ENCODE measurements at places on chromosomes 16 and 17.

DNA sequence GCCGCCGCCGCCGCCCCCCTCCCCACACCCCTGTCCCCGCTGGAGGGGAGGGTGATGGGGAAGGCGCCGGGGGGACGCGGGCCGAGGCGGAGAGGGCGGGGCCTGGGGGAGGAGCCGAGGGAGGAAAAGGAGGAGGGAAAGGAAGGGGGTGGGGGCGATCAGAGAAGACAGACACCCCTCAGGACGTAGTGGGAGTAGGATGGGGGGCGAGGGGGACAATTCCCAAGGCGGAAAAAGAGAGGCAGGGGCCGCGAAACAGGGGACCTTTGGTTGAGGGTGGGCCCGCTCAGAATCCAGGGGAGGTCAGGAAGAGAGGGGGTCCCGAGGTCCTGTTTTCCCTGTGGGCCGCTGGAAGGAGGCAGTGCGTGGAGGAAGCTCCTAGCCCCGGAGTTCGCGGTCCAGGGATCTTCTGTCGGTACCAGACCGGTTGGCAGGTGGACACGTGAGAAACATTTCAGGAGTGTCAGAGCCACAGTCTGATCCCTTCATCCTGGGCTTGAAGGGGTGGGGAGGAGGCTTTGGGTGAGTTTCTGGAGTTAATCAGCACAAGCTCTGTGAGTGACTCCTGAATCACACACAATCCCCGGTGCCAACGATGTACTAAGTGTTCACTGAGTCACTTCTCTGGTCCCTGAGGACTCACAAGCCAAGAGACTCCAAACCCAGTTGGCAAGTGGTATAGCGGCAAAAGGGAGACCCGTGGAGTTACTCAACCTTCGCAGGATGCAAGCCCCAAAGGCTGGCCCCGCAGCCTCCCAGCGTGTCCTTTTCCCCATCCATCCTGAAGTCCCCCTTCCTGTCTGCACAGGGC, at the start of gene XYLT1:
Gene XYLT1 (minus strand): TSS at position 53 of the 811 bp plus-strand sequence. CDS start 164 bp downstream, outside the sequence.
- peak; percentile 73 for DNase-seq

GRCh38 chr16:35745191-35745590, 2285.8 kb downstream of the TP53TG3F start:
- no peak for DNase-seq

DNA sequence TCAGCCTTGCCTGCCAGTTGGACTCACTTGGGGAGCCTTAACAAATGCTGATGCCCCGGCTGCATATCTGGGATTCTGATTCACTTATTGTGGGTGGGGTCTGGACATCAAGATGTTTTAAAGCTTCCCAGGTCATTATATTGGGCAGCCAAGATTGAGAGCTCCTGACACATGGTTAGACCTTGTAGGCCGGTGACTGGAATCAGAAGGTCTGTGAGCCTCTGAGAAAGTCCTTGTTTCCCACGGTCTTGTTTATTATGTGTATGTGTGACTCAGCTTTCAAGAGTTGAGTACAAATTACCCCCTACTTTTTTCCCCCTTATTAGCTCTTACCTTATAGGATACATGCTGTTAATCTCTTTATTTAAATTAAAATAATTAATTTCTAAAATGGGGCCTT, 103.5 kb downstream of the ABCC1 start:
- DNase-seq: no peak

GRCh38 chr17:76243826-76244679, 3.8 kb upstream of the RNF157 start:
- DNase-seq: no peak

DNA sequence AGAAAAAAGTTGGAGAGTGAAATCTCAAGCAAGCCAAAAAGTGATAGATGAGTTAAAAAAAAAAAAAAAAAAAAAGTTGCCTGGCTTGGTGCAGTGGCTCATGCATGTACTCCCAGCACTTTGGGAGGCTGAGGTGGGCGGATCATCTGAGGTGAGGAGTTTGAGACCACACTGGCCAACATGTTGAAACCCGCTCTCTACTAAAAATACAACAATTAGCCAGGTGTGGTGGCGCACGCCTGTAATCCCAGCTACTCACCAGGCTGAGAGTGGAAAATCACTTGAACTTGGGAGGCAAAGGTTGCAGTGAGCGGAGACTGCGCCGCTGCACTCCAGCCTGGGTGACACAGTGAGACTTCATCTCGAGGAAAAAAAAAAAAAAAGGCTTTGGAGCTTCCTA, 668.8 kb downstream of the WWOX start:
- no peak for DNase-seq

DNA sequence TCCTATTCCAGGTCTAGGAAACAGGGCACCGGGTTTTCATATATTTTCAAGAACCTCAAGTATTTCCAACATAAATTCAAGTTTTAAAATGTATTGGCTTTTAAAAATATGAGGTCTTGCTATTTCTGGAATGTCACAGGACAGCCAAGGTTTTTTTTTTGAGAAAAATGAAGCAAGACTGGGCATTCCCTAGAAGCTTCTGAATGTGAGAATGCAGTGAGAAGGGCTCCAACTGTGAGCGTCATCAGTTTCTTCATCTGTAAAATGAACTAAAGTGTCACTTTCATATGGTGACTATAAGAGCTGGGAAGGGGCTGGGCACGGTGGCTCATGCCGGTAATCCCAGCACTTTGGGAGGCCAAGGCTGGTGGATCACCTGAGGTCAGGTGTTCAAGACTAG, 455.8 kb upstream of the MAF start:
- DNase-seq: no peak

- no peak for DNase-seq
Measured at GRCh38 chr17:75009139-75009724, 3.2 kb upstream of the MRPL58 start.

DNA sequence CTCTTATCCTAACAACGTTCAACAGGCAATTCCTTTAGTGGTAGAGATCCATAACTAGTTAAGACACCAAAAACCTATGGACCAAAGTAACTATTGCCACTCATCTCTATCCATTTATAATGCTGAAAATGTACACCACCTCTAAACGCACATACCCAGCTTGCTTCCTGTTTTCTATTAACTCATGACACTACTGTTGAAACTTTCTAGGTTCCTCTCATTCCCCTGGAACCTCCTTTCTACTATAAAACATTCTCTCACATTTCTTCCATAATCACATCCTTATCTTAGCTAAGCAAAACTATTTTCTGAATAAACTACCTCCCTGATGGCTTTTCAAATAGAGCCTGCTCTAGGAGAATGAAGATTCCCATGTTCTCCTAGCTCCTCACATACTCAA, 42.9 kb upstream of the KSR1 start:
- DNase-seq: no peak

DNA sequence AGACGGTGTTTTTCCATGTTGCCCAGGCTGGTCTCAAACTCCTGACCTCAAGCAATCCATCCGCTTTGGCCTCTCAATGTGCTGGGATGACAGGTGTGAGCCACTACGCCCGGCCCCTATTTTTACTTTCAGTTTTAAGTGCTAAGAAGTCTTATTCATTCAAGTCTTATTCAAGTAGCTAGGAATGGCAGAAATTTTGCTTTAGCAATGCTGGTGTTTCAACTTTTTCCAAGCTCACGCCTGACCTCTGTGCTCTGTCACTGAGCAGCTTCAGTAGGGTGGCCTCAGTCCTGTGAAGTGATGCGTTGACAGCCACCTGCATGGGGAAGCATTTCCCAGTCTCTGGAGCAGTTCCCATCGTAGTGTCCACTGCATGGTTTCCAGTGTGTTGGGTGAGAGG, 12.9 kb downstream of the ZNF750 start:
- DNase-seq: no peak

Measured in activated naive CD4-positive, alpha-beta T cell treated with anti-CD3 and anti-CD28 coated beads, Interleukin-2, amount 10 ng/mL, durations not matched to agents 7 days and 5 days (primary cell).